ENCODE measurements at places on chromosomes 7 and 10.
A peak's percentile ranks its signal among the peaks of the same experiment; 100 is the strongest.

GRCh38 chr10:30047430-30047829 is 12.0 kb downstream of the JCAD start:
- no peak for DNase-seq

GRCh38 chr10:62517252-62517651 is 143.1 kb downstream of the ZNF365 start:
- DNase-seq: no peak

- DNase-seq: peak; percentile 64
Observed at GRCh38 chr10:62433181-62433692, 59.1 kb downstream of the ZNF365 start.

- no peak for DNase-seq
Observed at GRCh38 chr7:50709151-50709550, 73.5 kb downstream of the GRB10 start.

DNA sequence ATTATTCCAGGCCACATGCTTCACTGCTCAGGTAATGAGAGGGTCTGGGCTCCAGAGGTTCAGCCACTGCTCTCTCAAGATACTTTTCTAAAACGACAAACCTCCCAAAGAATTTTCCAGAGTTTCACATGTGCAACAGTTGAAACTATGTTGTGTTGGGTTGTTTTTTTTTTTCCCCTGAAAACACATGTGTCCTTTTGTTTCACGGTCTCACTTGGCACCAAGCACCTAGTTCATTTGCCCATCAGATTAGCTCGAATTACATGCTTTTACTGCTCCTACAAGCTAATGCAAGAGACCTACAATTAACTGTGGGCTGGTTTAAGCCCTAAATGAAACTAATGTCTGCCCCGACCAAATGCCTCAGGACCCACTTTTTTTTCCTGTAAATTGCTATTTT is 313.3 kb downstream of the FGFR2 start:
- DNase-seq: no peak

DNA sequence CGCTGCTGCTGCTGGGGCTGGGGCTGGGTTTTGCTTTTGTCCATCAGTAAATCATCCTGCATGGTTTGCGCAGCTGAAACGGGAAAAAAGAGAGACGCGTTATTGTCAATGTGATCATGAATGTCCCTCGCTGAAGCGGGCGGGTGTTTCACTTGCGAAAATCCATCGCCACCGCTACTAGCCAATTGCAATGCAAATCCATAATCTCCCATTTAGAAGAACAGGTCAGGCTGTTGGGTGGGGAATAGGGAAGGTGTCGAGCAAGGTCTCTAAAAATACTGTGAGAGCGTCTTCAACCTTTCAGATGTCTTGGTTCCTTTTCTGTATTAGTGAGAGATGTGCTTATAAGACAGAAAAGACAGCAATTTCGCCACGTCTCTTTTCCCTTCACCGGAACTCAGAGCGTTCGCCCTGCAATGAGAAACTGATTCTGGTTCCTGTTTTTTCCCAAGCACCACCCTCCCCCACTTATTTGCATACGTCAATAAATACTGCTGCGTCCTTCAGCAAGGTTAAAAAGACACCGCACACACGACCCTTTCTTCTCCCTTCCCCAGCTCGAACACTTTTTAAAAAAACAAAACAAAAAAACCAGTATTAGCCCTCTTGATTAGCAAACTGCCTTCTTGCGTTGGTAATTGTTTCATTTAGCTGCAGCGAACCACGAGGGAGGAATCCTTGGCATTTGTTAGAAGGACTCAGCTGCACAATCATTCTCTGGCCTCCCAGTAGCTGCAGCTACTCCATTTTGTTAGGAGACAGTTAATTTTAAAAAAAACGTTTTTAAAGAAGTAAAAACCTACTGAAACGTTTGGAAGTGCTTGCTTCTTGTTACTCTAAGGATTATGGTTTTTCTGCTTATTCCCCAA is 50.4 kb downstream of the CPEB3 start:
- peak; percentile 49 for DNase-seq

- no peak for DNase-seq
Observed at GRCh38 chr10:118712930-118713634, 41.7 kb downstream of the CACUL1 start.

GRCh38 chr7:149003018-149003417 is 25.3 kb downstream of the PDIA4 start:
- DNase-seq: no peak

GRCh38 chr10:30151581-30152389 is 92.4 kb upstream of the JCAD start:
- DNase-seq: peak; percentile 80

- peak; percentile 46 for DNase-seq
Observed at GRCh38 chr7:73704640-73705550, 14.6 kb downstream of the STX1A start.

DNA sequence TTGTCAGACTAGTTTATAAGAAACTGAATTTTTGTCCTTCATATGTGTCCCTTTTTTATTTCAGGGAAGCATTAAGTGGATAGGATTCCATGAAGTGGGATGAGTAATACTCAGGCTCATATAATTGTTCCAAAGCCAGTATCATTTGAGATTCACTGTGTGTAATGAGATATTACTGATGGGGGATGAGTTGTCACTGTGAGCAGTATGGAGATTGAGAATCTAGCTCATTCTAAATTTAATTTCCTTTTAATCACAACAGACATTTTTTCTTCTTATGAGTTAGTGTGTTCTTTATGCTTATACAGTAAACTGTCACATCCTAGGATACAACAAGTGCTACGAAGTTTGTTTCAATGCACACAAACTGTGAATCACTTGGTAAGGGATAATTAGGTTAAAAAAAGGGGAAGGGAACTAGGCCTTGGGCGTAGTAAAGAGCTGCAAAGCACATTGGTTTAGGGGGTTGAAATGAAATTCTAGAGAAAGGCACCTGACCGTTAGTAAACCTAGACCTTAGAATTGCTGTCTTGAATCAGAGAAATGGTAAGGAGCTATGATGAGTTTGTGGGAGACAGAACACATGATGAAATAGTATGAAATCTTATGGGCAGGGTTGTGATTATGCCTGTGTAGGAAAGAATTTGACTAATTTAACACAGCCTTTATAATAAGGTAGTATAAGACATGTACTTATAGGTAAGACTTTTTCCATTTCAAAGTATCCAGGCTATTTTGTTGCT is 153.4 kb downstream of the MLLT10 start:
- no peak for DNase-seq

- DNase-seq: no peak
Observed at GRCh38 chr7:1433128-1433920, 25.9 kb downstream of the MICALL2 start.

DNA sequence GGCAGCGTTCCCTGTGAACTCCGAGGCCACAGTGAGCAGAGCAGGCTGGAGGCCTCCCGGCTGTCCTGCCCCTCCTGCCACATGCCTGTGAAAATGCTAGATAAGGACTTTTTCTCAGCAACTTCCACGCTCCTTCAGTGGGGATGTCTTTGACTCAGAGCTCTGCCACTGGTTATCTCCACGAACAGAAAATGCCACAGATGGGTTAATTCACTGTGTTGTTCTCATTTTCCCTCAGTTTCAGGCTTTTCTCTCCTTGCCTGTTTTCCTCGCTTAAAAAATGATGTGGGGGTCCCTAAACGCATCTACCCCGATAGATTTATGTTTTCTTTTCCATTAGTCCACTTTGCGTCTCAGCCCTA is 51.3 kb downstream of the IKZF1 start:
- no peak for DNase-seq

DNA sequence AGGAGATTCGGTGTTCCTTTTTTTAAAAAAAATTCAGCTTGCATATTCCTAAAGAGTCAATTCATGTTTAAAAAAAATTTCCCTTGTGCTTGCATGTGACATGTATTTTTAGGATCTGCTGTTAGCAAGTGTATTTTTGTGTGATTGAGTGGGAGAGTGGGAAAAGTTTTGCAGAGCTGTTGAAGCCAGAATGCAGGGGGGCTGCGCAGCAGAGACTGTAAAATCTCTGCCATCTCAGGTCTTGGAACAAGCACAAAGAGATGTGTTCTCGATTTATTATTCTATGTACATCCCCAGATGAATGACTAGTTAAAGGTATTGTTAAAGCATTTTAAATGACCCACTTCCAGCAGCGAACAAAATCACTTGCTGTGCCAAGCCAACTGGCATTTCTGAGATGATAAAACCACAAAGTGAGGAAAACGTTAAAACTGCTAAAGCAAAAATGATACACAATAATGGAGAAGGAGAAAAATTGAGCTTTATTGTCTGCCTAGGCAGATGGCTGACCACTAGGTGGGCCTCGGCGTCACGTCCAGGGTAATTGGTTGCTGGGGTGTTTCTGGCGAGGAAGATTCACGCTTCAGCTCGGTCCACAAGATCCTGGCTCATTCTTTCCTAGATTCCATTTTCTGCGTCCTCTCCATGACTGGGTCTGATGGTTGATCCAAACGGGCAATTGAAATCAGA is 67.0 kb upstream of the ATRNL1 start:
- DNase-seq: no peak

DNA sequence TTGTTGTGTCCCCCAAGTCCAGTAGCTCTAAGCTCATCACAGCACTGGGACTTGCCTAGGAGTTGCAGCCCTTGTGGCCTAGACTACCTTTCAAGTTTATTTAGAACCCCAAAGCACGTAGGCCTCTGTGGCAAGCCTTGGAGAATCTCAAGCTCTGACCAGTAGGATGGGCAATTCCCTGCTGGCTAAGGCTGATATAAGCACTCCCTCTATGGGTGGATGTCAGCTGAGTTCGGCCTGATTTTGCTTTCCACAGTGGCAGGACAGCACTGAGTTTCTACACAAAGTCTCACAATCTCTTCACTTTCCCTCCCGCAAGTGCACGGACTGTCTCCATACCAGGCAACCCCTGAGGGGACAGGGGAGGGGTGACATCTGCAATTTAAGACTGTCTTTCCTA is 886.4 kb upstream of the LRRN3 start:
- no peak for DNase-seq

DNA sequence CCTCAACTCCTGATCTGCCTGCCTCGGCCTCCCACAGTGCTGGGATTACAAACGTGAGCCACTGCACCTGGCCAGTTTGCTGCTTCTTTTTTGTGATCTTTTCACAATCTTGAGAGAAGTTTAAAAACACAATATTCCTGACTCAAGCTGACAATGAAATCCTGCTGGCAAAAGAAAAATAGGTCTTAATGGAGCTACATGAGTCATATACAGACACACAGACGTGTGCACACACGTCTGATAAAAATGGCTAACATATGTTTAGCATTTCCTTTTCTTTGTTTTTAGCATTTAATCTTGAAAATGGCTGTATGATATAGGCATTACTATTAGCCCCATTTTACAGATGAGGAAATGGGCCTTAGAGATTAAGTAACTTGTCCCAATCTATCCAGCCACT is 29.4 kb upstream of the RAB18 start:
- no peak for DNase-seq

- no peak for DNase-seq
Observed at GRCh38 chr10:106338486-106338885, 826.0 kb downstream of the SORCS1 start.

DNA sequence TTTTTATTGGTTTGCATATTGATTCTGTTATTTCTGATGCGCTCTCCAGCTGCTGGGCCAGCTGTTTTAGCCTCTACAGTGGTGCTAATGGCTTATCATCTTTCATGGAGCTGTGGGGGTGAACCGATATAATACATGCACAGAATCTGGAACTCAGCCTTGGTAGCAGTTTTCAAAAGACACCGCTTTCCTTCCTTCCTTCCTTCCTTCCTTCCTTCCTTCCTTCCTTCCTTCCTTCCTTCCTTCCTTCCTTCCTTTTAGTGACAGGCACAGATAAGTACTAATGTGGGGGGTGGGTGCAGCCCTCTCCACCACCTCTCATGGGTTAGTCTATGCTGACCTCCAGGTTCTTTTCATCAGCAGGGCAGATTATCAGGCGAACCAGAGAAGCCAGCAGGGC is 31.9 kb upstream of the C10orf53 start:
- no peak for DNase-seq

- DNase-seq: no peak
Observed at GRCh38 chr7:95199779-95200558, 124.4 kb downstream of the PON1 start.

GRCh38 chr7:77983973-77984372 is 185.4 kb downstream of the PHTF2 start:
- DNase-seq: no peak

- DNase-seq: peak; percentile 50
Observed at GRCh38 chr7:4479367-4480039, 202.6 kb upstream of the FOXK1 start.

GRCh38 chr7:71220210-71220695 is 88.3 kb downstream of the GALNT17 start:
- no peak for DNase-seq

DNA sequence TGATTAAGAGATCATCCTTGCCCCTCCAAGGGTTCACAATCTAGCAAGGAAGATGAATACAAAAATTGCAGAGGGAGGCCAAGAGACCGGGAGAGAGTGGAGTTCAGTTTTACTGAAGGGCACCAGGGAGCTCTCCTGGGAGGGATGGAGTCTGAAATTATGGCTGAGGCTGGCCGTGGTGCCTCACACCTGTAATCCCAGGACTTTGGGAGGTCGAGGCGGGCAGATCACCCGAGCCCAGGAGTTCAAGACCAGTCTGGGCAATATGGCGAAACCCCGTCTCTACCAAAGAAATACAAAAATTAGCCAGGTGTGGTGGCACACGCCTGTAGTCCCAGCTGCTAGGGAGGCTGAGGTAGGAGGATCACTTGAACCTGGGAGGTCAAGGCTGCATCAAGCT is 51.4 kb upstream of the MXI1 start:
- no peak for DNase-seq

- DNase-seq: no peak
Observed at GRCh38 chr10:91653219-91653870, 20.5 kb upstream of the PPP1R3C start.

GRCh38 chr7:103391150-103391549 is 43.7 kb downstream of the PSMC2 start:
- DNase-seq: no peak

- no peak for DNase-seq
Observed at GRCh38 chr10:132861116-132861691, 75.3 kb upstream of the NKX6-2 start.

- DNase-seq: no peak
Observed at GRCh38 chr7:74290981-74291441, 1.8 kb downstream of the CLIP2 start.

DNA sequence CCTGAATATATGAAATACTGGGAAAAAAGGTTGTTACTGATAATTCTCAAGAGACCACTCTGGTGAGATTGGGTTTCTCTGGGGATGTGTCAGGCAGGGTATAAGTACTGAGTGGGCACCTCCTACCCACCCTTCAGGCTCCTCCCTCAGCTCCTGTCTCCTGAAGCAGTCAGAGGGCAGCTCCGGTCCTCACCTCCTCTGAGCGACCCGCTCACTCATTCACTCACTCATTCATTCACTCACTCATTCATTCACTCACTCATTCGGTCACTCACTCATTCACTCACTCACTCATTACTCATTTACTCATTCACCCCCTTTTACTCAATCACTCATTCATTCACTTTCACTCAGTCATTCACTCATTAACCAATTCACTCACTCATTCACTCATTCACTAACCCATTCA is 6.9 kb upstream of the PFKP start:
- no peak for DNase-seq

GRCh38 chr7:95607561-95607960 is 11.2 kb upstream of the PDK4 start:
- no peak for DNase-seq

Data from PC-9 (cell line).